ENCODE measurements at places on chromosomes 7 and 10. TPM values are rescaled to one million over a fixed set of nuclear protein-coding genes. Genes with fewer than 3 reads are reported as not detected.

Gene SLC18A2
- not detected for total RNA-seq

Gene KCNMA1
- total RNA-seq = 103 TPM

- H3K36me3 ChIP-seq = no peaks in the 10 kb centered on the region
- H3K27me3 ChIP-seq = no peaks in the 10 kb centered on the region
- no peak for DNase-seq
- no peak overlapping the region for H3K27ac ChIP-seq
- H3K4me3 ChIP-seq = no peak overlapping the region
- peaks cover 2% of the 10 kb centered on the region for H3K4me1 ChIP-seq
Measured at GRCh38 chr10:110963162-110963561, 43.8 kb downstream of the SHOC2 start.

GRCh38 chr10:112722758-112723157, 227.3 kb upstream of the TCF7L2 start:
- no peak for DNase-seq
- H3K36me3 ChIP-seq = no peaks in the 10 kb centered on the region
- no peak overlapping the region for H3K27ac ChIP-seq
- no peak overlapping the region for H3K4me3 ChIP-seq

DNA sequence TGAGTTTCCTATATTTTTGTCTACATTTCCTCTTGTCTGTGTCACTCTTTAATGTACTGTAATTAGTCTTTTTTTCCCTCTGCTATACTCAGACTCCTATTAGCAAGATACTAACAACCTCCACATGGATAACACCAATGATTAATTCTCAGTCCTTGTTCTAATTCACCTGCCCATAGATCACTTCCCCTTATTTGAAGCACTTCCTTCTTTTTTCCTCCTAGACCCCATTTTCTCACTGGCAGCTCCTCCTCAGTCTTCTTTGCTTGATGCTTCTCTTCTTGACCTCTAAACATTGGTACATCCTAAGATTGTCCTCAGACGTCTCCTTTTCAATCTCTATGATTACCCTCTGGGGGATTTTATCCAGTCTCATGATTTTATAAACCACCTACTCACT, 98.2 kb upstream of the IMMP2L start:
- H3K27me3 ChIP-seq = no peaks in the 10 kb centered on the region
- H3K36me3 ChIP-seq = no peaks in the 10 kb centered on the region
- no peak overlapping the region for H3K27ac ChIP-seq
- no peaks in the 10 kb centered on the region for H3K4me1 ChIP-seq
- no peak overlapping the region for H3K4me3 ChIP-seq

DNA sequence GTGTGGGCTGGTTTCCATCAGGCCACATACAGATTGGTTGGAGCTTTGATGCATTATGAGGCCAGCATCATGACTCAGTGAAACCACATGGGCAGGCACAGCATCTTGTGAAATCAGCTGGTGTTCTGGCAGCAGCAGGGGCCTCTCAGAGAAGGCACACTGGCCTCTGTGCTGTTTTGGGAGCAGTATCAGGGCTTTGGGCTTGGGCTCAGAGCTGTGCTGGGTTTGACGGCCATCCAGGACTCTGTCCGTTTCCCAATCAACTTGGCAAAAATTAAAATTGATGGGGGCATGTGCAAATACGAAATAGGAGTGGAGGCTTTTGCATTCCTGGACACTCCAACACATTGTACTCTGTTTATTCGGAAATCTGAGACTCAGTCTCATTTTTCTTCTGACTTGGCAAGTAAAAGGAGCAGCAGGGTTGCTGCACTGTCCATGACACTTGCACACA, 190.9 kb downstream of the BMPER start:
- H3K27ac ChIP-seq = peak overlapping the region; percentile 51
- peak; percentile 98 for DNase-seq
- H3K27me3 ChIP-seq = no peaks in the 10 kb centered on the region
- H3K4me3 ChIP-seq = no peak overlapping the region
- no peaks in the 10 kb centered on the region for H3K36me3 ChIP-seq
- peaks cover 7% of the 10 kb centered on the region for H3K4me1 ChIP-seq

GRCh38 chr7:107166736-107167426, 1.9 kb upstream of the HBP1 start:
- H3K4me1 ChIP-seq = no peaks in the 10 kb centered on the region
- peak overlapping the region; percentile 97 for H3K27ac ChIP-seq
- H3K4me3 ChIP-seq = peak overlapping the region; percentile 63

DNA sequence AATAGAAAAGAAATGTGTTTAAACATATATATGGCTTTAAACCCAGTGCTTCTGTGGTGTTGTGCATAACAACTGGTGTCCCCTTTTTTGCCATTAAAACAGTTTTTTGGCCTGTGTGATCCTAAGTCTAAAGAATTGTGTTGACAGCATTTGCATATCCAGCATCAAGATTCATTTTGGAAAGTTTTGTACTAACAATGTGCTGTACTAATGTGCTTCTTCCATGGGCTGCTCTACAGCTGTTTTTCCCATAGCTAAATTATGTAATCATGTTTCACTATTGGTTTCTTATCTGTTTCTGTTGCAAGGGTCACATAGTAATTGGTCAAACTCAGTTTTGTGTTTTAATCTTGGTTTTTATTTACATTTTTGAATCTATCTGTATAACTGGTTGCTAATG, 5.5 kb downstream of the CNNM2 start:
- DNase-seq = no peak
- no peak overlapping the region for H3K27ac ChIP-seq
- no peaks in the 10 kb centered on the region for H3K27me3 ChIP-seq
- no peak overlapping the region for H3K4me3 ChIP-seq
- no peaks in the 10 kb centered on the region for H3K36me3 ChIP-seq

GRCh38 chr7:130985361-130985760, 251.4 kb upstream of the KLF14 start:
- no peaks in the 10 kb centered on the region for H3K36me3 ChIP-seq
- no peak overlapping the region for H3K4me3 ChIP-seq
- peak overlapping the region; percentile 64 for H3K27ac ChIP-seq
- no peak for DNase-seq
- H3K4me1 ChIP-seq = peaks cover 11% of the 10 kb centered on the region

DNA sequence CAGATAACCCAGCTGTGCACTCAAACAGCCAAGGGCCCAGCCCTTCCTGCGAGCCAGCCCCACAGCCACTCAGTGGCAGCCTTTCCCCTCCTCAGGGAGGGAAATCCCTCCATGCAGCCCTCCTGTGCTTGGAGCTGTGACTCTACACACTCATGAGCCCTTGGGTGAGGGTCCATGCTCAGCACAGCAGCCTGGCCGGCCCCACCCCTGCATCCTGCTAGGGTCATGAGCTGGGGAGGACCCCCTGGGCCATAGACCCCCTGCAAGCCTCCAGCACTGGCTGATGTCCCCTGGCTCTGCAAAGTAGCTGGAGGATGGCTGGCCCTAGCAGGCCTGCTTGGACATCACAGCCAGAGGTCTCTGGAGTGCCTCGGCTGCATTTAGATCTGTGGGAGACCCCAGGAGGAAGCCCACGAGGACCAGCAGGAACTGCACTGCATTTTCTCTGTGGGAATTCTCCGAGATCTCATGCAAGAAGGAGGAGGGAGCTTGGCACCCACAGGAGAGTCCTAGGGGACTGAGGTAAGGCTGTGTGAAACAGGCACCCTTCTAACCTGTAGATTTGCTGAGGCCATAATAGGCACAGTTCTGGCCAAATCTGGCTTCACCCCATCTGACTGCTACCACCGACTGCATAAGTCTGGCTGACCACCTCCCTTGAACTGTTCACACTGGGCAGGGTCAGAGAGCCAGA, 17.4 kb downstream of the TMEM273 start:
- H3K27me3 ChIP-seq = peaks cover 4% of the 10 kb centered on the region
- no peak overlapping the region for H3K4me3 ChIP-seq
- H3K36me3 ChIP-seq = no peaks in the 10 kb centered on the region
- H3K27ac ChIP-seq = no peak overlapping the region
- H3K4me1 ChIP-seq = no peaks in the 10 kb centered on the region

- no peaks in the 10 kb centered on the region for H3K4me1 ChIP-seq
- no peak overlapping the region for H3K27ac ChIP-seq
- H3K4me3 ChIP-seq = no peak overlapping the region
- no peaks in the 10 kb centered on the region for H3K27me3 ChIP-seq
- no peaks in the 10 kb centered on the region for H3K36me3 ChIP-seq
- no peak for DNase-seq
Measured at GRCh38 chr7:143849785-143850479, 52.0 kb downstream of the TCAF1 start.

- DNase-seq = peak; percentile 52
- no peak overlapping the region for H3K4me3 ChIP-seq
- H3K4me1 ChIP-seq = no peaks in the 10 kb centered on the region
- H3K36me3 ChIP-seq = no peaks in the 10 kb centered on the region
- peaks cover 22% of the 10 kb centered on the region for H3K27me3 ChIP-seq
Measured at GRCh38 chr10:70589762-70590654, 12.5 kb downstream of the PRF1 start.

DNA sequence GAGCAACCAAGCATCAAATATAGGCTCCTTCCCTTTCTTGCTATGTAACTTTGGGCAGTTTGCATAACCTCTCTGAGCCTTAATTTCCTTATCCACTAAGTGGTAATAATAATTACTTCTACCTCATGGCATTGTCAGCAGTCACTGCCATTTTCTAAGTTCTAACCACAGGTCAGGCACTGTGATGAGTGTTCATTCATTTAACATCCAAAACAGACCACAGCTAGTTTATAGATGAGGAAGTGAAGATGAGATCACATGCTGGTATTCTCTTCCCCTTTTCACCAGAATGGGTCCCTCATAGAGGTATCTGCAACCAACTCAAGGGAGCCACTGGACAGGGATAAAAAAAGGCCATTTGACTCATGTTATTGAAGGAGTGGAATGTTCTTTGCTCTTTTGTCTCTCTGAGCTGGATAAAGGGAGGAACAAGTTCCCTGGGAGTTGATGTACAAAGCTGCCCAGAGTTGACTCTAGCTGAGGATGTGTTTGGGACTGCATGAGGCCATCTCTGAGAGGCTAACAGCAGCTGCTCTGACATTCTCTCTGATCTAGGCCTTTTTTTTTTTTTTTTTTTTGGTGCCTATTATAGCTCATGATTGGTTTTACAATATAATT, 65.0 kb downstream of the DNAJC12 start:
- no peaks in the 10 kb centered on the region for H3K4me1 ChIP-seq
- peak; percentile 59 for DNase-seq
- H3K27ac ChIP-seq = no peak overlapping the region
- no peak overlapping the region for H3K4me3 ChIP-seq
- H3K36me3 ChIP-seq = no peaks in the 10 kb centered on the region

GRCh38 chr10:110610308-110610774, 33.8 kb upstream of the RBM20 start:
- peak; percentile 56 for DNase-seq
- no peaks in the 10 kb centered on the region for H3K36me3 ChIP-seq
- no peak overlapping the region for H3K4me3 ChIP-seq

GRCh38 chr7:82699773-82700186, 256.2 kb upstream of the CACNA2D1 start:
- no peak overlapping the region for H3K27ac ChIP-seq
- no peaks in the 10 kb centered on the region for H3K27me3 ChIP-seq
- H3K36me3 ChIP-seq = no peaks in the 10 kb centered on the region
- DNase-seq = peak; percentile 20
- H3K4me3 ChIP-seq = no peak overlapping the region

- no peak overlapping the region for H3K4me3 ChIP-seq
- no peaks in the 10 kb centered on the region for H3K4me1 ChIP-seq
Measured at GRCh38 chr7:121994625-121995410, 121.9 kb downstream of the PTPRZ1 start.

DNA sequence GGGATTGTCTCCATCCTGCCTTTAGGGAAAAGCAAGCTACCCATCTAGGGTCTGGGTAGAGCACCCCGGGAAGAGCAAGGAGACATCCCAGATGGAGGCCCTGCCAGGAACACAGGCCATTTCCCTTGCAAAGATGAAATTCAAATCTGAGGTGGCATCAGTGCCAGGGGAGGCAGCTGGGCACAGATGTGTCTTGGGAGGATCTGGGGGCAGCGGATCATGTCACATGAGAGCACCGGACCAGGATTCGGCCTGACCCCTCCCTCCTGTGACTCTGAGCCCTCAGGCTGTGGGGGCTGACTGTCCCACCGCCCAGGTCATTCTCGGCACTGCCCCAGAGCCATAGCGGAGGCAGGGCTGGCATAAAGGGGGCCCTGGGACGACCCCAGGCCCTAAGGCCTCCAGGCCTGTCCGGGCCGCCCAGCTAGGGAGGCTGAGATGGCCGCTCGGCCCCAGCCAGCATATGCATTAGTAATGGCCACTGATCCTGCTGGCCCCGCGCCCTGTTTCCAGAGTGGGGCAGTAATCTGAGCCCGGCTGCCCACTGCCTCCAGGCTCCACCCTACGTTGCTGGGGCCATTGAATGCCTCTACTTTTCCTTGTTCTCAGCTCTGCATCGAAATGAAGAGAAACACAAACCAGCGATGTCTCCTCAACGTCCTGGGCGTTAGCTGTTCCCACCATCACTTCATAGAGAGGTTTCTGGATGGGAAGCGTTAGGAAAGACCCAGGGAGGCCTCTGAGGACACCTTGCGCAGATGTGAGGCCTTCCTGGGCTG, 148.5 kb downstream of the UBE2H start:
- no peaks in the 10 kb centered on the region for H3K36me3 ChIP-seq
- no peak overlapping the region for H3K27ac ChIP-seq
- no peak overlapping the region for H3K4me3 ChIP-seq
- no peak for DNase-seq
- H3K27me3 ChIP-seq = no peaks in the 10 kb centered on the region

DNA sequence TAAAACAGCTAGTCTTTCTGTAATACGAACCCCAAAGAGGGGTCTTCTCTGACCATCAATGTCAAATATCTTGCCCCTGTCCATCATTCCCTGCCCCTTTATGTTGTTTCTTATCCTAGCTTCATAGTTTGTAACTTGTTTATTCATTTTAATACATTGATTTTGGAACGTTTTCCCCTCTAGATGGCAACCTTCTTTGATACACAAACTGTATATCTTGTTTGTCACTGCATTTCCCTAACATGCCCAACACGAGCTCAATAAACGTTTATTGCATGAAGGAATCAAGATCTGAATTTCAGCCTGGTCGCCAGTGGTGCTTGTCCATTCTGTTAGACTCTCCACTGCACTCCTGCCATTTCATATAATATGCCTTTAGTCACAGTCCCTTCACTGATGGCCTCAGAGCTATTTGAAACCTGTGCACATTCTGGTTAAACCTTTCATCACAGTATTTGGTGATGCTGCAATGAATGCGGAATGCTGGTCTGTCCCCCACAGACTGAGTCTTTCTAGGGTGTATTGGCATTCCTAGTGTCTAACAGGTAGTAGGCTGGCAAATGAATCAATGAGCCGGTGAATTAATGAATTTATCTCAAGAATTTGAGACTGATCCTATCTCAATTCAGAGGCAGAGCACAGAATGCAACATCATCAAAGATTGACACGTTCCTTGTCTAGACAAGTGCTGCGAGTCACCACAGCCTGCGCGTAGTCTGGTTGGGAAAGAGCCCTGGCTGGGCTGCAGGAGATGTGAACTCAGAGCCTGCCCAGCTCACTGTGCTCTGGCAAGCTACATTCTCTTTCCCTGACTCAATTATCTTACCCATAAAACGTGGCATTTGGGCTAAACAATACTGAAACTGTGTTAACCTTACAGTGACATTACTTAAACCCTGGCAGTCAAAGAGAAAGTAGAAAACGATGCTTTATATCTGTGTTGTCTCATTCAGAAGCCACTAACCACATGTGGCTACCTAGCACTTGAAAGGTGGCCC, 55.2 kb upstream of the FRMD4A start:
- DNase-seq = peak; percentile 79
- no peaks in the 10 kb centered on the region for H3K27me3 ChIP-seq

Data from fibroblast of lung (primary cell).